Colonic mucosa (tissue), 4 donors: ENCODE measurements at places on chromosomes 4 and X. TPM values are rescaled to one million over a fixed set of nuclear protein-coding genes. Genes with fewer than 3 reads are reported as not detected.

DNAAF6 gene
- total RNA-seq, result not detected

MOB1B gene
- 11.0 TPM for total RNA-seq

PYURF gene
- 58.6 TPM for total RNA-seq

DNA sequence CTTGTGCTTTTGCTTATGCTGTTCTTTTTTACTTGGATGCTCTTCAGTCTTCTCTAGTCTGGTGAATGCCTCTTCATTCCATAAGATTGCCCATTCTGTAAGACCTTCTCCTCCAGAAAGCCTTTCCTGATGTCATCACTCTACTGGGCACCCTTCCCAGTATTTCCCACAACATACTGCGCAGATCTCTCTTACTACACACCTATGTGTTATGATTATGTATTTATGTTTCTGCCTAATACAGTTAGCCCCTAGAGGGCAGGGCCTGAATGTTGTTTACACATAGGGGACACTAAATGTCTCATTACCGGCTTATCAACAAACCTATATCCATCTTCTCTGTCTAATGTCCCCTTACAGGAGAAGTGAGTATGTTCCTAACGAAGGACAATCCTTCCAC is 21.1 kb downstream of the AIFM1 start:
- no peak for DNase-seq
- no peak overlapping the region for H3K4me3 ChIP-seq
- H3K4me1 ChIP-seq, result no peaks in the 10 kb centered on the region

GRCh38 chr4:120850018-120850599 is 72.4 kb downstream of the PRDM5 start:
- H3K4me1 ChIP-seq, result no peaks in the 10 kb centered on the region
- no peak overlapping the region for H3K27ac ChIP-seq
- no peak for DNase-seq
- H3K27me3 ChIP-seq, result no peaks in the 10 kb centered on the region
- H3K4me3 ChIP-seq, result no peak overlapping the region

- DNase-seq, result no peak
- H3K4me1 ChIP-seq, result no peaks in the 10 kb centered on the region
- no peak overlapping the region for H3K27ac ChIP-seq
- no peaks in the 10 kb centered on the region for H3K27me3 ChIP-seq
- no peaks in the 10 kb centered on the region for H3K36me3 ChIP-seq
These were observed 97.3 kb downstream of the CLNK start for GRCh38 chr4:10587296-10587695.

GRCh38 chr4:185171373-185172071 is 28.5 kb downstream of the SLC25A4 start:
- no peak for DNase-seq
- H3K4me3 ChIP-seq, result no peak overlapping the region
- H3K27me3 ChIP-seq, result no peaks in the 10 kb centered on the region
- H3K27ac ChIP-seq, result no peak overlapping the region
- no peaks in the 10 kb centered on the region for H3K36me3 ChIP-seq
- H3K4me1 ChIP-seq, result no peaks in the 10 kb centered on the region

DNA sequence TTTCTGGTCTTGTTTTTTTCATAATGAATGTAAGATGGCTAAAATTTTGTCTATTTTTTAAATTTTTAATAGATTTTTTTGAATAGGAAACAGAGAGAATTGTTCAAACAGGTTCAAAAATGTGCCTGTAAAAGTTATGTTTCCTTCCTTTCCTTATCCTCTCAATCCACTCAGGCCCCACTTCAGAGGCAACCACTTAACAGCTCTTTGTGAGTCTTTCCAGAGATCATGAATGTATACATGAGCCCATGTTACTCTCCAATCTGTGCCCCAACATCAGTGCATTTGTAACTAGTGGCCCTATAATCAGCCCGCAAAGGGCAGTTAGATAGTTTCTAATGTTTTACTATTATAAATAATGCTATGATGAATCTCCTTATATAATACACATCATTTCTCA is 14.0 kb downstream of the CFI start:
- no peak overlapping the region for H3K27ac ChIP-seq
- H3K36me3 ChIP-seq, result no peaks in the 10 kb centered on the region
- no peaks in the 10 kb centered on the region for H3K27me3 ChIP-seq
- H3K4me1 ChIP-seq, result no peaks in the 10 kb centered on the region

DNA sequence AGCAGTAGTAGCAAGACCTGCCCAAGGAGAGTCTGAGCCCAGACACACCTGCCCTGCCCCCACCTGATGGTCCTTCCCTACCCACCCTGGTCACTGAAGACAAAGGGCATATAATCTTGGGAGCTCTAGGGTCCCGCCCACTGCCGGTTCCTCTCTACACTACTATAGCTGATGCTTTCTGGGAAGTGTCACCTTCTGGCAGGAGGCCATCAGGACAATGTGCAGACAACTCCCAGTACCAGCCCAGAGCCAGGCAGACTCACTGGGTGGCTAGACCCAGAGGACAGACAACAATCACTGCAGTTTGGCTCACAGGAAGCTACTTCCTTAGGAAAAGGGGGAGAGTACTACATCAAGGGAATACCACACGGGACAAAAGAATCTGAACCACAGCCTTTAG is 312.7 kb downstream of the SPRY1 start:
- H3K36me3 ChIP-seq, result no peaks in the 10 kb centered on the region
- peak; percentile 20 for DNase-seq
- H3K27me3 ChIP-seq, result no peaks in the 10 kb centered on the region
- H3K4me3 ChIP-seq, result no peak overlapping the region
- no peaks in the 10 kb centered on the region for H3K4me1 ChIP-seq

- no peaks in the 10 kb centered on the region for H3K4me1 ChIP-seq
- no peak overlapping the region for H3K4me3 ChIP-seq
- no peak overlapping the region for H3K27ac ChIP-seq
- DNase-seq, result no peak
These were observed 48.8 kb downstream of the SHOX start for GRCh38 chrX:679291-679979.

DNA sequence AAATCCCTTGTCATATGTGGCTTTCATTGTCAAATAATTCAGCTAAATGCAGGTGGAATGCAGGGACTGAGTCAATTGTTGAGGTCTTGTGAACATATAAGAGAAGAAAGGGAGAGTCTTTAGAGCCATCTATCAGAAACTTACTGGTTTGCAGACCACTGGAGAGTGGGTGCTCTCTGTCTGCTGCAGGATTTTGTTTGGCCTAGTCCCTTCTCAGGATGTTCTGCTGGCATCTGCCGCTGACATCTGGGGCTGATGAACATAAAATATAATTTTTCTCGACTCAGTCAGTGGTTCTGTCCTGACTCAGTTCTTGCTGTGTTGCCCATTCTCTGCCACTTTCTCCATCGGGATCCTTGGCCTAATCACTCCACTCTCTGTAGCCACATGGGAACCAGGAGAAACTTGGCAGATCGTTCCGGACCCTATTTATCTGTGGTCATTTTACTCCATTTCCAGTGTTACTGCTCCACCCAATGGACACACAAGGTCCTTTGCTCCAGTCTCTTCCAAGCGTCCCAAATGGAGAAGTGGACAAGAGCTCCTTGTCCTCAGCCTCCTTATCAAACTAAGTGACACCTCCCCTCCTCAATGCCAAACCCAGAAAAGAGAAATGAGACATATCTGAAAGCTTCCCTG is 436.2 kb downstream of the FAT4 start:
- H3K36me3 ChIP-seq, result no peaks in the 10 kb centered on the region
- no peaks in the 10 kb centered on the region for H3K27me3 ChIP-seq
- no peak for DNase-seq
- no peak overlapping the region for H3K4me3 ChIP-seq
